ENCODE measurements at places on chromosomes 1 and 21.
A peak's percentile ranks its signal among the peaks of the same experiment; 100 is the strongest.

DNA sequence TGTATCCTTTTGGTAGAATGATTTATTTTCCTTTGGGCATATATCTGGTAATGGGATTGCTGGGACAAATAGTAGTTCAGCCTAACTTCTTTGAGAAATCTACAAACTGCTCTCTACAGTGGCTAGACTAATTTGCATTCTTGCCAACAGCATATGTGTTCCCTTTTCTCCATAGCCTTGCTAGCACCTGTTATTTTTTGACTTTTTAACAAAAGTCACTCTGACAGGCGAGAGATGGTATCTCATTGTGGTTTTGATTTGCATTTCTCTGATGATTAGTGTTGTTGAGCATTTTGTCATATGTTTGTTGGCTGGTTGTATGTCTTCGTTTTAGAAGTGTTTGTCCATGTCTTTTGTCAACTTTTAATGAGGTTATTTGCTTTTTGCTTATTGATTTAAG, 99.8 kb downstream of the UCK2 start:
- DNase-seq: no peak

DNA sequence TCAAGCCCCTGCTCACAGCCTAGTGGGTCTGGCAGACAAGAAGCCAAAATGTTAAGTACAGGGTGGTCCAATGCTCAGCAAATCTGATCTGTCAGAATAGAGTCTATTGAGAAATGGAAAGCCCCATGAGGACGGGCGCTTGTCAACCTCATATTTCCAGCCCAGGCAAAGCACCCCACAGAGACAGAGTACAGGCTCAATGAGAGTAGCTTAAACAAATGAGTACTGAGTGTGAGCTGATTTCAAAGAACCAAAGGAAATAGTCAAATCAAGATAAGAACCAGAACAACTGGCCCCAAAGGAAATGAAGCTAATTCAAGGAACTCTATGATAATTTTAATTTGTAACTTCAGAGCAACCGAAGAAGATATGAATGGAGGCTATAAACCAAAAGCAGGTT, 44.6 kb upstream of the SLC30A1 start:
- DNase-seq: no peak

GRCh38 chr1:201649761-201650622, 111.1 kb downstream of the NAV1 start:
- DNase-seq: peak; percentile 77

GRCh38 chr21:25215698-25216384, 391.4 kb downstream of the MRPL39 start:
- DNase-seq: no peak

GRCh38 chr21:45164124-45164511, 89.7 kb downstream of the ADARB1 start:
- DNase-seq: no peak

DNA sequence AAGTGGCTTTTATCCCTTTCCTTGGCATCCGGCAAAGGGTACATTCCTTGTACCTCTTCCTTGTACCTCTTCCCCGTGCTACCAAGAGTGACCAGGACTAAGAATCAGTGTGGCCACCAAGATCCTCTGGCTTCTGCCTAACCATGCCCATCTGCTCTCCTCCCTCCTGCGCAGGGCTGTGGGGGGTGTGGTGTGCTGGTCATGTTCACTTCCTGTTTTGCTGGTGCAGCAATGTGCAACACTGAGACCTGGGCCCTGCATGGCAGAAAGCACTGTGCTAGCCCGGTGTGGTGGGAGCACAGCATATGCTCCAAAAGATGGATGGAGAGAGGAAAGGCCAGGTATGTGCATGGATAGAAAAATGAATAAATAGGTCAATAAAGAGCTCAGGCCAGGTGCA, 33.3 kb upstream of the TENT5C start:
- DNase-seq: no peak

GRCh38 chr21:40972151-40972550, 125.2 kb upstream of the DSCAM start:
- no peak for DNase-seq

DNA sequence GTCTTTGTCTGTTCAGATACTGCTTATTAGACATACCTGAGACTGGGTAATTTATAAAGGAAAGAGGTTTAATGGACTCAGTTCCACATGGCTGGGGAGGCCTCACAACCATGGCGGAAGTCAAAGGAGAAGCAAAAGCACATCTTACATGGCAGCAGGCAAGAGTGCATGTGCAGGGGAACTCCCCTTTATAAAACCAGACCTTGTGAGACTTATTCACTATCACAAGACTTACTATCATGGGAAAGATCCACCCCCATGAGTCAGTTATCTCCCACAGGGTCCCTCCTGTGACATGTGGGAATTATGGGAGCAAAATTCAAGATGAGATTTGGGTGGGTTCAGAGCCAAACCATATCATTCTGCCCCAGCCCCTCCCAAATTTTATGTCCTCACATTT, 7.1 kb upstream of the PSMA5 start:
- DNase-seq: no peak

DNA sequence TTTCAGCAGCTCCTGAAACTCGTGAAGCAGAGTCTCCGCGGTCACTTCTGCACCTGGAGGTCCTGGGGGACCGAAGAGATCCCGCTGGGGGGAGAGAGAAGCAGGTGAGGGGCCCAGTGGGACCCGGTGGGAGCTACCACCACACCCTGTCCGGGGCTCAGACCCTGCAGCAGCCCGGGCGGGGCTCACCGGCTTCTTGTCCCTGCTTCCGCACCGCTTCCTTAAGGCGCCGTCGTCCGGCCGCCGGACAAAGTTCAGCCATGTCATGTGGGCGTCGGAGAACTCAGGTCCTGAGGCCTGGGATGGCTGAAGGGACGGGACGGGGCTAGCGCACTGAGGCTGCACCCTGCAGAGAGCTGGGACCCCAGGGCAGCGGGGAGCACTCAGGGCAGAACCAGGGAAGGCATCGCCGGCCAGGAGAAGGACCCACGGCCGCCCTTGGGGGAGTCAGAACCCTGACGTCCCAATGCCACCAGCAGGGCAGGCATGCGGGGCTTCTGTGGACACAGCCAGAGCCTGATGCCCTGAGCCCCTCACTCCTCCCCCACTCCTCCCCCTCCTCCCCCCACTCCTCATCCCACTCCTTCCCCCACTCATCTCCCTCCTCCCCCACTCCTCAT, 2.2 kb downstream of the C1QTNF12 start:
- DNase-seq: no peak

- no peak for DNase-seq
Observed at GRCh38 chr1:229251185-229251584, 19.7 kb upstream of the RAB4A start.

DNA sequence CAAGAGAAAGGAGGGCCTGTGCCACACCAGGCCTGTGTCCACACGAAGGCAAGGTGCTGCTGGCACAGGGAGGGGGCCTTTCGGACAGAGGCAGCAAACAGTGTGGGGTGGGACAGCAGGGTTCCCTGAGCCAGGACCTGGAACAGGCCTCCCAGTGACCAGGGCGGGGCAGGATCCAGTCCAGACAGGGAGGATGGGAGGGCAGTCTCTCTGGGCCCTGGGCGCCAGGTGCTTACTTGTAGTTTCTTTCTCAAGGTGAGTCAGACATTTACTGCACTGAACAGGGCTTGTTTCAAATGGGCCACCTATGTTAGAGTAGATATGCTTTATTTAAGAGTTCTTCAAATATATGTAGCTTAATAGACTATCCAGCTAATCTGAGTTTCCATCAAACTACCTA, 52.8 kb upstream of the STUM start:
- DNase-seq: no peak

DNA sequence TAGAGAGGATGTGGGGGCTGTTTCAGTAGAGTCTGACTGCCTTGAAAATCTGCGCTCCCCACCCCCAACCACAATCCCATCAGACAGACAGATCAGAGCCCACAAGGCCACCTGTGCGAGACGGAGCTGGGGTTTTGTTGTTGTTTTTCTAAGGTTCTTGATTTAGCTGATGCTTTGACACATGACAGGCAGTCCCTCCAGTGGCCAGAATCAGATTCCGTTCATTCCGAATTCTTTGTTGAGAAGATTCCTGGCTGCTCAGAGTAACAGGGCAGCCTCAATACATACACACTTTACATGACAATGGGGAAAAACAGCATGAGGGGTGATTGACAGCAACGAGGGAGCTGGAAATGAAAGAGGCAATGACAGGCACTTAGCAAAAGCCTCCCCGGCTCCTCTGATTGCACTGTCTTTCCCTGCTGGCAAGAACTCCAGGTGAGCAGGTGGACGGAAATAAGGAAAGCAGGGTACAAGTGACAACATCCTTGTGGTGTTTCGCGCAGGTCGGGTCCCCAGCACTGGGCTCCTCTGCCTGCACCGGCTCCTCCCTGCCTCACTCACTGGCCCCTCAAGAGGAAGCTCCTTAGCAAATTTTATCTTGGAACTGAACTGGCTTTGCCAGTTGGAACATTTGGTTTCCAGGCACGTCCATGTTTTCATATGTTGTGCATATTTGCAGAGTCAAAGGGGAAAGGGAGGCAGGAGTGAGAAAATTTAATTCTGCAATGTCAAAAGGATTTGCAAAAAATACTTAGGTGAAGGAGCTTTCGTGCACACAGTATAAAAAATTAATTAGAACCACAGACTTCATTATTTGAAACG, 148.7 kb downstream of the PGBD5 start:
- DNase-seq: no peak

- peak; percentile 91 for DNase-seq
Observed at GRCh38 chr1:27862671-27863537, 9.4 kb upstream of the THEMIS2 start.

DNA sequence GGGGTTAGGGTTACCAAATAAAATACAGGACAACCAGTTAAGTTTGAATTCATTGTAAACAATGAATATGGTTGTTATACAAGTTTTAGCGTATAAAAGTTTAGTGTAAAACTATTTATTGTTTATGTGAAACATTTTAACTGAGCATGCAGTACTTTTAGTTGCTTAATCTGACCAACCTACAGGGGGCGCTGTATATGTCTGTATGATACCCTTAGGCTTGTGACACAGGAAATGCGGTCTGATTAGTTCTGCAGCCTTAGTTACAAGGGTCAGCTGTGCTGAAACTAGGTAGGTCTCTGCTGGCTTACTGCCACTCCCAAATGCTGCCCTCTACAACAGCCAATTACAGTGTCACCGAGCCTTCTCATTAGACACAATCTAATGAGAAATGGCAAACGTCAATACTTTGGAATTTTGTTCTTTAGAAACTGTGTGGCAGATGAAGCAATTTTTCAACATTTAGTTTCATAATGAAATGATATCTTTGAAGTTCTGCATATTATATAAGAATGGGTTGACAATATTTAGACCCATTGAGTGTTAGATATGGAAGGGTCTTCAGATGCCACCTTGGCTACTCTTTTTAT, 56.2 kb downstream of the NTNG1 start:
- DNase-seq: no peak

GRCh38 chr1:166145499-166145898, 21.3 kb downstream of the FAM78B start:
- DNase-seq: no peak

DNA sequence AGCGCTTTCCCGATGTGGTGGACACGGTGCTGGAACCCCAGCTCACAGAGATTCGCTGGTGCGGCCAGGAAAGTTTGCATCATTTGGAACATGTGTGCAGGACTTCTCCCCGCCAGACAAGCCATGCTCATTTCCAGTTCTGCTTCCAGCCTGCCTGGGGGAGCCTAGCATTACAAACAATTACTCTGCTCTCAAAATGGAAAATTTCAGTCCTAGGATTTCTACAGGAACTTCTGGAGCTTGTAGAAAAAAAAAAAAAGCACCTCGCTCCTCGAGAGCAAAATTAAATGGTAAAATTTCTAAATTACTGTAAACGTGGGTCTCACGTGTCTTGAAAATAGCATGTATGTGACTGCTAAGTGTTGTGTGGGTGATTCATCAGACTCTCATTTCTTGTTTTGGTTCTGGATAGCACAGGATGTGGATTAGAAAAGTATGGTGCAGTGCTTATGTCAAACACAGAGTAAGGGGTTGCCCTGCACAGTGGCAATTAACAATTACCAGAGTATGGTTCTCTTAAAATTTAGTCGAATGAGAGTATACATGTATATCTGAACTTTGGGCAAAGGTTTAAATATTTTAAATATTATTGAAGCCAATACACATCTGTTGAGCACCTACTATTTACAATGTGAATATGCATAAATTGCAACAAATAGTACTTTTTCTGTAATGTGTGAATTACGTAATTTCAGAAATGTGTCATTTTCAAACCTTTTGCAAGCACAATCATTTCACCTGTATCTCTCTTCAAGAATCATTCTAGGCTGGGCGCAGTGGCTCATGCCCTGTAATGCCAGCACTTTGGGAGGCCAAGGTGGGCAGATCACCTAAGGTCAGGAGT, 61.8 kb upstream of the PTGFRN start:
- peak; percentile 71 for DNase-seq

DNA sequence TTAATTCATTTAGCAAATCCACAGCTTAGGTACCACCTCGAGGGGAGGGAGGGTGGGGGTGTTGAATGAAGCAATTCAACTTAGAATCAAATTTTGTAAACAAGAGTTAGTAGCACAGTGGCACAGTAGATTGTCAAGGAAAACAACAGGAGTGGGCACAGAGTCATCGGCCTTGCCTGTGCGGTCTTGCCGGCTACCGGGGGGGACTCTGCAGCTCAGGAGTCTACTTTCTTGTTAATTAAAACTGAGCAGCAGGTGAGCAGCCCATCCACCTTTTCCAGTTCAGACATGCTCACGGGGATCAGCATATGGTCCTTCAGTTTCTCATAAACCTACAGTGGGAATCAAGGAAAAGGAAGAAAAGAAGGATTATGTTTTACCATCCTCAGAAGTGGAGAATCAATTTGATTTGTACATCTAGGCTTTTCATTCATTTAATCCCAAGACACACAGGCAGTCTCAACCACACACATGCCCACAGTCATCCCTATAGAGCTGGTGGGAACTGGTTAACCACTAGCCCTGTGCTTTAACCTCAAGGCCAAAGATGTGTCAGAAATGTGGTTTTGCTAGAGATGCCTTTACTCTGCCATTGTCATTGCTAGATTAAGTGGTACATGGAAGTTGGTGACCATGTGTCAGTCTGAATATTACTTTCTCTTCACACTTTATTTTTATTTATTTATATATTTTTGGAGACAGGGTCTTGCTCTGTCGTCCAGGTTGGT, 45.0 kb upstream of the BCL10 start:
- peak; percentile 84 for DNase-seq

DNA sequence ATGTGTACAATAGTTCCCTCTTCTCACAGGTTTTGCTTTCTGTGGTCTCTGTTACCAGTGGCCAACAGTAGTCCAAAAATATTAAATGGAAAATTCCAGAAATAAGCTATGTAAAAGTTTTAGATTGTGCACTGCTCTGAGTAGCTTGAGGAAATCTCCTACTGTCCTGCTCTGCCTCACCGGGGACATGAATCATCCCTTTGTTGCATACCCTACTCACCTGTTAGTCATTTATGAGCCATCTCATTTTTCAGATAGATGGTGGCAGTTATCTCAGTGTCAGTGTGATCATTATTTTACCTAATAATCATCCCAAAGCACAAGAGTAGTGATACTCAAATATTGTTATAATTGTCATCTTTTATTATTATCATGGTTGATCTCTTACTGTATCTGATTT, 688.1 kb downstream of the PLA2G4A start:
- no peak for DNase-seq

All from fibroblast of skin of scalp (primary cell).